Activated T-helper 1 cell treated with anti-CD3 and anti-CD28 coated beads, Interleukin-12 subunit alpha, Interleukin-12 subunit beta, Interleukin-2, Interleukin-4 antibody, amounts not matched to agents 30 ng/mL and 10 ng/mL and 1 ng/mL, durations not matched to agents 14 hours and 24 hours and 36 hours (primary cell): ENCODE measurements at places on chromosomes 13 and 19. TPM values are rescaled to one million over a fixed set of nuclear protein-coding genes. Genes with fewer than 3 reads are reported as not detected.

IGFL1 gene
- total RNA-seq = not detected in 2 replicates

GRCh38 chr19:48512504-48513288 lies 1.1 kb upstream of the LMTK3 start:
- DNase-seq = no peak

- no peak for DNase-seq
Measured at GRCh38 chr19:49684251-49684982, 5.0 kb upstream of the ADM5 start.

DNA sequence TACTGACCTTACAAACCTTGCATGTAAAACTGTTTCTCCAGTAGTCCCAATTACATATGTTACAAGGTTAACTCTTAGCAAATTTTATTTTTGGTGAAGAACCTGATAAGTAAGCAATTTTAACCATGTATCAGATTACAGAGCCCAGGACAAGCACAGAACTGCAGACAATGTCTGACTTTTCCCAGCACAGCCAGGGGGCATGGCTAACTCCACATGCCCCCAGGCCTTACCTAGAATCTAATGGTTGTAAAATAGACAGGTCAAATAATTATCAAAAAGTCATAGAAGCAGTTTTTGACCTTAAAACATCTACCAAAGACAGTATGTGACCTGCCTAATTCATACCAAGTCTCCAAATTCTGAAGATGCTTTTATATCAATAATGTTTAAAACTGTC lies 364.1 kb downstream of the FOXO1 start:
- DNase-seq = no peak

GRCh38 chr13:27336014-27336673 lies 65.5 kb downstream of the RASL11A start:
- no peak for DNase-seq
